ENCODE measurements at places on chromosomes 16 and 17.
A peak's percentile ranks its signal among the peaks of the same experiment; 100 is the strongest.

- DNase-seq: no peak
Observed at GRCh38 chr16:81817789-81818567, 38.9 kb downstream of the PLCG2 start.

DNA sequence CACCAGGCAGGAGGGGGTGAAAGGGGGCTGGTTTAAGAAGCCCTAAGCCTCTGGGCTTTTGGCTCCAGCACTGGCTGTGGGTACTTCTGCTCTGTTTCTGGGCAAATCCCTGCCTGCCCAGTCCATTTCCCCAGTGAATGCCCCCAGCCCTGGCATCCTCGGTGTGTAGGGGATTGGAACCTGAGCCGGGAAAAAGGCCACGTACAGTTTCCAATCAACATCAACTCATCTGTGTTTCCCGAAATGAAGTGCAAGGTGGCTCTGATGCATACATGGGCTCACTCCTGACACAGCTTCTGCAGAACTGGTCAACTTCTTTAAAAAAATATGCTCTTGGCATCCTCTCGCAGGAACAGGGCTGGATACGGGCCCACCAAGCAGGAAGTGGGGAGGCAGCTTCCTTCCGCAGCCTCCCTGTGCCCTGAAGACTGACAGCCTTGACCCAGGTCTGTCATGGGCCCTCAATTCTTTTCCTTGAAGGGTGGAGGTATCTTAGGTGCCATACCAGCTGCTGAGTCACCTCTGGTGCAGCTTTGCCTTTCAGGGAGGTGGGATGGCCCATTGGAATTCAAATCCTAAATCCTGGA is 73.3 kb downstream of the N4BP1 start:
- no peak for DNase-seq

DNA sequence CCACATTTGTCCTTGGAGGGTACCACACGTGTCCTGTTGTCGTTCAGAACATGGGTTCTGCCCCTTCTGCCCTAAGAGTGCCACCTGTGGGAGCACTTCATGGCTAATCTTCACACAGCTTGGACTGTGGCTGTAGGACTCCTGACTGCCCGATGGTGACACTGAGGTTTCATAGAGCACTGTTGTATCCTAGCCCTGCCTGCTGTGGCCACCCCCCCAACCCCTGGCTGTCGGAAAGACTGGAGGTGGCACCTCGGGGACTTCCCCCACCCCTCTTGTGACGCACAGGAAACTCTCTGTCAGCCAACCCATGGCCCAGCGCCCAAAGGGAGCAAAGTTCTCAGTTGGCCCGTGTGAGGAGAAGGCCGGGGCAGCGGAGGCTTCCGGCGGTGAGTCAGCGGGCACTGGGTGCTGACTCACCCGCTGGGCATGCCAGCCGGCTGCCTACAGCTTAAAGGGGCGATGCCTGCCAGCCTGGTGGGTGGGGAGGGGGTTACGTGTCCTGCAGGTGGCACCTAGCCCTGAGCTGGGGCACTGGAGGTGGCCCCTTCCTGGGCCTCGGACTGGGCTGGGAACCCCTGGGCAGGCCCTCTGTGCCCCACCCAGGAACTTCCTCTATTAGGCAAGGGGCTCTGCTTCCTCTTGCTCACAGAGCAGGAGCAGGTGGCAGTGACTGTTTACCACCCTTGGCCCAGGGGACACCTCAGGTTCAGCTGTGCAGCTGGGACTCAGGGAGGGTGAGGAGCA is 3.4 kb downstream of the MAP2K3 start:
- peak; percentile 90 for DNase-seq

- no peak for DNase-seq
Observed at GRCh38 chr16:75617121-75617520, 6.0 kb downstream of the ADAT1 start.

- no peak for DNase-seq
Observed at GRCh38 chr16:56929639-56930038, 2.3 kb upstream of the HERPUD1 start.

- DNase-seq: no peak
Observed at GRCh38 chr17:63382136-63382535, 64.0 kb downstream of the CYB561 start.

GRCh38 chr16:66378741-66379570 is 12.5 kb downstream of the CDH5 start:
- DNase-seq: no peak

Measured in hypothalamus (tissue), 51 donors.